ENCODE measurements at places on chromosomes 16 and 17.

DNA sequence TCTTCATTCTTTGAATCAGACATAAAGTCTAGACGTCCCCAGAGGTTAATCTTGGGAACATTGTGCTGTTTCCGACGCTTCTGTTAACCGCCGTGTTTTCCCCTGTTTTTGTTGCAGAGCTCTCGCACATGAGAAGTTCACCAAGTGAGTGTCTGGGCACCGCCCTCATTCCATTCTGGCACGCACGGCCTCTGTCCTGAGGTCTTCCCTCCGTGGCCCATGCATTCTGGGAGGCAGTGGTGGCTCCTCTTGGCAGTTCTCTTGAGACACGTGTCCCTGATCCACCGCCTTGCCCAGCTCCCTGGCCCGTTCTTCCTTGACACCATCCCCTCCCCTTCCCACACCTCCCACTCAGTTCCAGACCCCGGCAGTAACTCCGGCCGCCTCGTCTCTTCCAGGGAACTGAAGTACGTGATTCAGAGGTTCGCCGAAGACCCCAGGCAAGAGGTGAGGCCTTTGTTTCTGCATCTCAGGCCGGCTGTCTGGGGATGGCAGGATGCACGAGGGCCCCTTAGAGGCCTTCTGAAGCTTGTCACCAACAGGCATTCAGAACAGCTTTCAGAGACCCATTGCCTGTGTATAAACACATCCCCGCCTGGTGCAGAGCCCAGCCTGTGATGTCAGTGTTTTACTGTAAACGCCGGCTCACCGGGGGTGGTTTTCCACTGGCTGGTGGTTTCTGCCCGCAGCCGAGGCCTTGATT, 85.9 kb upstream of the PLCG2 start:
- no peak for DNase-seq

GRCh38 chr17:43003542-43004172, 2.9 kb upstream of the IFI35 start:
- no peak for DNase-seq

- peak; percentile 41 for DNase-seq
Measured at GRCh38 chr17:18257982-18258355, 569 bp downstream of the FLII start.

- no peak for DNase-seq
Measured at GRCh38 chr17:28488533-28489276, 15.3 kb downstream of the SLC13A2 start.

DNA sequence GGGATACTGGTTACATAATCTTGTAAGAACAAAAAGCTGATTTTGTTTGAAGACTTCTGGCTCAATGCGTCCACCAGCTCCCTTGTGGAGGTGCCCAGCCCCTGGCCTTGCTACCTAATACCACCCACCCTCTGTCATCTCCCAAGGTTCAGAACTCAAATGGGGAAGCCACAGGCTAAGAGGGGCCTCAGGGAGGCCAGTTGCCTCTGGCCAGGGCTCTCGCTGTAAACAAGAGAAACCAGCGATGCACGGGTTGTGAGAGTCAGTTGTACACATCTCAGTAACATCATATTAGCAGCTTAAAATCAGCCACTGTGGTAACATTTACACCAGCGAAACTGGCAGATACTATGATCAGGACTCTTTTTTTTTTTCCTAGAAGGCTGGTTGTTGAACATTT, 6.0 kb downstream of the TEKT5 start:
- no peak for DNase-seq

GRCh38 chr17:32769846-32770245, 107.1 kb downstream of the MYO1D start:
- DNase-seq = no peak

DNA sequence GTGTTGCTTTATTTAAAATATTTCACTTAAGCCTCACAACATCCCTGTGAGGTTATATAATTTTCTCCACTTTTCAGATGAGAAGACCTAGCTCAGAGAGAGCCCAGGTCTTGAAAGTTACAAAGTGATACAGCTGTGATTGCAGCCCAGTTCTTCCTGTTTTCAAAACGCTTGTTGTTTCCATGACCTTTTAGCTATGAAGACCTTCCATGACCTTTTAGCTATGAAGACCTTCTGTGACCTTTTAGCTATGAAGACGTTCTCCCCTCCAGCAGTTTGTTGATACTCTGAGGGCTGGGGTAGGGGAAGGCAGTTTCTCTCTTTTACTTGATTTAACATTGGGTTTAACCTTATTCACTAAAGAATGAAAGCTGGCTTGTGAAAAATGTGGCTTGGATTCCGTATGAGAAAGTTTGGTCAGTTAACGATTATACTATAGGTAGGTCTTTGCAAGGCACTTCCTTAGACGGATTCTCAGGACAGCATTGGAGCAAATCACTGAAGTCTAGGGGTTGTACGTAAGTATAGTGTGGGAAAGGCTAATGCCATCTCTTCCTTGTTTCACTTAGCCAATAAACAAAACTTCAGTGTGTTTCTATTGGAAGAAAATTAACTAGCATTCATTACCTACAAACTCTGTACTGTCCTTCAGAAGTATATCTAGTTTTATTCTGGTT, 20.7 kb downstream of the PHKB start:
- DNase-seq = no peak

DNA sequence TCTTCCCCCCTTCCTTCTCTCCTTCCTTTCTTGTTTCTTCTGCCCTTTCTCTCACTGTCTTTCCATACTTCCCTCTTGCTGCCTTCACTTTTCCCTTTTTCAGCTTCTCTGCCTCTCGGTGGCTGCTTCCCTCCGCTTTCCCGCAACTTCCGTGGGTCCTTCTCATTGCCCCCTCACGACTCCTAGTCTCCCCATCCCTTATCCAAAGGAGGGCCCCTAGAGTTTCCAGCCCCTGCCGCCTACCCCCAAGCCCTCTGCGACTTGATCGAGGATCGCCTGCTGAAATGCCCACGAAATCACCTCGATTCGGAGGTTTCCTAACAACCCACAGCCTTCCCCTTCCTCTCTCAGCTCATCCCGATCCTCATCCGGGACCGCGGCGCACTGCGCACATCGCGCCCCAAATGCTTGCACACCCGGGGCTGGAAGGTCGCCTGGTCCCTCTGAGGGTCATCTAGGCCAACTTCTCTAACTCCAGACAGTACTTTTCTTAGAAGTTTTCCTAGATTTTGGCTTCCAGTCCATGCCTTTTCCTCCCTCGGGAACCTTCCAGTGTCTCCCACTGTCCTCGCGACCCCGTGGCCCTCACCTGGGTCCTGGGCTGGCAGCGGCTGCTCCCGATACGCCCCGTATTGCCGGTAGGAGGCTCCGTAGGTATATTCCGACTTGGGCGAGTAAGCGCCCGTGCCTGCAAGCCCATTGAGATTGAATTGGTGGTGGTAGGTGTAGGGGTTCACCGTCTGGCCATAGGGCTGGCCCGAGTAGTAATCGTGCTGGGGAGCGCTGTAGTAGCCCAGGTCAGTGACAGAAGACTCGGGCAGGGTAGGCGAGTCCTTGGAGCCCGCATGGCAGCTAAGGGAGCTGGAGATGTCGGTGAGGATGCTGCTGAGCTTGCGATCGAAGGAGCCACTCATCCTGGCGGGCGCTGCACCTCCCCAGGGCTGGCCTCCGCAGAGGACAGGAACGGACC, 654 bp downstream of the DLX3 start:
- DNase-seq = peak; percentile 11

- DNase-seq = no peak
Measured at GRCh38 chr16:75256059-75256571, 4.7 kb upstream of the BCAR1 start.

DNA sequence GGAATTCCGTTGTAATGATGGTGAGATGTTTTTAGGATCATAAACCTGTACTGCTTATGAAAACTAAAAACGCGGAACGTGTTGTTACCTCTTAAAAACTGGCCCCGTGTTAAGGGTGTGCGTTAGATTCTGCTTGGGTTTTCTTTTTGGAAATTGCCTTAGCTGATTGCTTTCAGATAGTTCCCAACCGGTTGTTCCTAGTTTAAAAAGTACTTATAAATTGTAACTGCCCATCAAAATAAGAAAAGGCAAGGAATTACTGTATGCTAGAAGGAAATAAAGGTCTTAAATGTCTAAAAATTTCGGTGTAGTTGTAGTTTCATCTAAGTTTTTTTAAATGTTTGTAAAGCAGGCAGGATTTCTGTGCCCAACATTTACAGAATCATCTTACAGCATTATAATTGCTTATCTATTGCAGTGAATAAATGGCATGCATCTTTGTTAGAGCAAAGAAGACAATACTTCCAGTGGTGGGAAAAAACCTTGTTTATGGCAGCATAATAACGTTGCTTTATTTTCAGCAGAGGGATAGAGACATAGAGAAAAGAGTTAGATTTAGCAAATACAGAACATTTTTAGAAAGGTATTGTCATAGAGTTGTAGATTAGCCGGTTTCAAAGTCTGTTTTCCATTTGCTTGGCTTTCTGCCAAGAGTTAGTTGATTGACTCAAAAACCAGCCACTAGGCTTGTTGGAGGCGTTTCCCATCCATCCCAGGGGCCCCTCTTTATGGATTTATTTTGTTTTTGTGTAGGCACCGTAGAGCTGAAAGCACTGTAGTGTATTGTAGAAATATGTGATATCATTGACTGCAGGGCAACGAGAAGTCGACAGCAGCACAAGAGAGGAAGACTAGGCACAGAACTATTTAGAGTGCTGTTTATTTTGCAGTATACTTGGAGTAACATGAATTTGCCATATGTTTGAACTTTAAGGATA, 1.7 kb downstream of the PPM1D start:
- DNase-seq = peak; percentile 8

- DNase-seq = no peak
Measured at GRCh38 chr16:914440-914839, 56.3 kb downstream of the LMF1 start.

DNA sequence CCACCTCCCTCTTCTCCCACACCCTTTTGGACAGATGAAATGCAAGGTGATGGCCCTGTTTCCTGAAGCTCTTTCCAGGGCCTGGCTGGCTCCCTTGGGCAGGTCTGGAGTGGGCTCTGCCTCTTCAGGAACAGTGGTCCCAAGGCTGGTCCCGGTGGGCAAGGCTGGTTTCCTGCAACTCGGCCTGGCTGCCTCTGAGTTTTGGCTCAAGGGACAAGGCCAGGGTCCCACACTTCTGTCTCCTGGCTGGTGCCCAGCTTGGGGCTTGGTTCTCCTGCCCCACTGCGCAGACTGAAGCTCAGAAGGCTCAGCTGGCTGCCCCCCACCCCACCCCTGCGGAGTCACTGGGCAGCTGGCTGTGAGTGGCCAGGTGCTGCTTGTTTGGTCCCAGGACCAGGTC, 3.8 kb upstream of the ACTG1 start:
- peak; percentile 1 for DNase-seq

GRCh38 chr17:65060631-65061254, 4.2 kb upstream of the GNA13 start:
- no peak for DNase-seq

- no peak for DNase-seq
Measured at GRCh38 chr16:68784721-68785120, 47.6 kb downstream of the CDH1 start.

GRCh38 chr16:19292186-19292585, 6.7 kb downstream of the CLEC19A start:
- DNase-seq = no peak

GRCh38 chr17:81034779-81035520, at the start of gene BAIAP2:
Gene BAIAP2 (plus strand): TSS chr17:81035151. CDS start chr17:81035255, 104 bp downstream.
- DNase-seq = peak; percentile 99

GRCh38 chr17:76524598-76525512, 12.7 kb downstream of the CYGB start:
- no peak for DNase-seq

All from stimulated activated CD4-positive, alpha-beta T cell treated with anti-CD3 and anti-CD28 coated beads, Interleukin-4, amount 100 ng/mL, for 1 hour (primary cell).